ENCODE measurements at places on chromosomes 4 and X. TPM values are rescaled to one million over a fixed set of nuclear protein-coding genes. Genes with fewer than 3 reads are reported as not detected.

The PPP4R3C gene
- not detected for total RNA-seq

The RAB33A gene
- total RNA-seq: 0.32 TPM

The CXCL10 gene
- not detected for total RNA-seq

The SLC25A4 gene
- total RNA-seq: 2,233 TPM

The CTAG1A gene
- total RNA-seq: not detected

DNA sequence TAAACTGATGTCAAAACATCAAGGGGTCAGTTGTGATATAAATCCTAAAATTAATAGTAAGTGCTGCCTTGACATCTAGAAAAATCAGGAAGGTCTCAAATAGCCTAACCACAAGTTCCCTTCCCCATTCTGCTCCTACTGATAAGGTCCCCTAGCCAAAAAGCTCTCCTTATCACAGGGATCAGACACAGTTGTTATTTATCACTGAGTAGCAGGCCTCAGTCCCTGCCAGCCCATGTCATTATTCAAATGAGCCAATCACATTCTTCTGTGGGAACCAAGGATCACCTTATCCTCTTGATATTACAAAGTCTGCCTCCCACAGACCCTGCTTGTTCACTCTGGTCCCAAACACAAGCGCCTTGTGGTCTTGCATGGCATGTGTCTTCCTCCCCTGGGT, 23.3 kb upstream of the TMEM255A start:
- DNase-seq: no peak

GRCh38 chr4:20428436-20429160, 176.9 kb downstream of the SLIT2 start:
- DNase-seq: no peak

GRCh38 chr4:26319949-26320537, 771 bp upstream of the RBPJ start:
- peak; percentile 74 for DNase-seq

DNA sequence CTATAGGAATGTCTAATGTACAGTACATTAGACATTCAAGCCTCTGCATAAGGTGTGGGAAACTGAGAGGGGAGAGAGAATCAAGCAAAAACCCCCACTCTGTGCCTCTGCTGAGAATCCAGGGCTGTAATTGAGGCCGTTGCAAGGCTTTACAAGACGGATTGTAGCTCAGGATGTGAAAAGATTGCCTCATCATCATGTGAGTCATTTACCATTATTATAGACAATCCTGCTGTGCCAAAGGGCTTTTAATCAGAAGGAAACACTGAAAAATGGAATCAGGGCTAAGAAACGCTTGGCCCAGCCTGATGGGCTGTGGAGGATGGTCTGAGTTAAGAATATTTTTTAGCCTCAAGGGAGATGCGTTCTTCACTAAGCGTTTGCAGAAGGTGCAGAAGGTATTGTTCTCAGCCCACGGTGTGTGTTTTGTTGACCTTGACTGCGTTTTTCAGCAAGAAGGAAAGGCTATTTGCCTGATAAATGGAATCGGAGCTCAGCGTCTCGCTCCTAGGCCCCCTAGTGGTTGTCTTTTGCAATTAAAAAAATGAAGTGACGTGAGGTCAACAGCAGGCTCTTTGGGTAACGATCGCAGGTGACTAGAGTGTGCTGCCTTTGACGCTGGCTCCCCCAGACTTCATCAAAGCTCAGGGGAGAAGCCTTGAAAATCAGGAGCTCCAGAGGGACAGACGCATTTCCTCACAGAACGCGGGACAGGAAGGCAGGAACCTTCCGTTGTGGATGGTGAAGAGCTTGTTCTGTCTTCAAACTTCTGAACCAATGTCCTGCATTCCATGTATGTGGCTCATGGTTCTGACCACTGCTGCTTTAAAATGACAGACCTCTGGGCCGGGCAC, 18.1 kb upstream of the CHRNA9 start:
- DNase-seq: no peak

GRCh38 chr4:13329963-13330362, 154.2 kb downstream of the RAB28 start:
- no peak for DNase-seq

DNA sequence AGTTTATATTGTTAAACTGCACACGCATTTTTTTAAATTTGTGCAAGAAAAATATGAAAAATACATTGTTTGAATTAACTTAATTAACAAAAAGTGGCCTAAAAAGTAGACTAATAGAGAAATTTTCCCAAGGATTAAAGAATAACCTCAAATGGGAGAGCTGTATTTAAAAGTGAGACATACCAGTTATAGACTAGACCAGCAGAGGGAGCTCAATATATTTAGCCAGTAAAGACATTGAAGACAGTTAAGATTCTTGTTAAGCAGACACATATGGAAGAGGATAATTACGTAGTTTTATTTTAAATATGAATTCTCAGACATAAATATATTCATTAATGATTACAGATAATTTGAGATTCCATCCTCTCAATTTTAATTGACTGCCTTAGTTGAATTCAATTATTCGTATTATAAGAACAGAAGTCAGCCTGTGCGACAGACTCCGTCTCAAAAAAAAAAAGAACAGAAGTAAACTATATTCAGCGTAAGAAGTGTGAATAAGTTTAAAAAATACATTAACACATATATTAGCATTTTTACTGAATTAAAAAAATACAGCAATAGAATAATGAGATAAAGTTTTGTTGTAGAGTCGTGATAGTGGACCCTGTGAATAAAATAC, 64.8 kb downstream of the GLRA3 start:
- DNase-seq: no peak

DNA sequence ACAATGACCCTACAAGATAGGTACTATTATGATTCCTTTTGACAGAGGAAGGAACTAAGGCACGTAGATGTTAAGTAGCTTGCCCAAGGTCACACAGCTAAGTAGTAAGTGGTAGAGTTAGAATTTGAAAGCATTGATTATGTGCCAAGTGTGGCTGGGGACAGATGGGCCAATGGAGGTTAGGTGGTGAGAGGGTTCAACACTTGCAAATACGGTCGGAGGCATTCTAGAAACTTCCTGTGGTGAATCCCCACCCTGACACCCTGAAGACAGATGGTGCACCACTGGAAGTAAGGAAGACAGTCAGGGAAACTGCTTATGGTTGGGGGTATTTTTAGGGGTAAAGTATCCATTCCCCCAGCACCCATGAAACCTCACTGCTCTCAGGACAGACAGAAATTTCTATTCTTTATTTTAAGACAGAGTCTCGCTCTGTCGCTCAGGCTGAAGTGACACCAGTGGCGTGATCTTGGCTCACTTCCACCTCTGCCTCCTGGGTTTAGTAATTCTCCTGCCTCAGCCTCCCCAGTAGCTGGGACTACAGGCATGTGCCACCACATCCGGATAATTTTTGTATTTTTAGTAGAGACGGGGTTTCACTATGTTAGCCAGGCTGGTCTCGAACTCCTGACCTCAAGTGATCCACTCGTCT, 142.5 kb downstream of the RASL11B start:
- no peak for DNase-seq

- no peak for DNase-seq
Observed at GRCh38 chr4:15929540-15929939, 9.0 kb downstream of the FGFBP1 start.

GRCh38 chr4:127007305-127007704, 625.5 kb upstream of the INTU start:
- DNase-seq: no peak

- DNase-seq: no peak
Observed at GRCh38 chr4:119211867-119212233, 663 bp upstream of the USP53 start.

GRCh38 chr4:166519774-166520173, 646.7 kb downstream of the TLL1 start:
- no peak for DNase-seq

GRCh38 chrX:71053217-71053621, 14.9 kb downstream of the SNX12 start:
- no peak for DNase-seq

DNA sequence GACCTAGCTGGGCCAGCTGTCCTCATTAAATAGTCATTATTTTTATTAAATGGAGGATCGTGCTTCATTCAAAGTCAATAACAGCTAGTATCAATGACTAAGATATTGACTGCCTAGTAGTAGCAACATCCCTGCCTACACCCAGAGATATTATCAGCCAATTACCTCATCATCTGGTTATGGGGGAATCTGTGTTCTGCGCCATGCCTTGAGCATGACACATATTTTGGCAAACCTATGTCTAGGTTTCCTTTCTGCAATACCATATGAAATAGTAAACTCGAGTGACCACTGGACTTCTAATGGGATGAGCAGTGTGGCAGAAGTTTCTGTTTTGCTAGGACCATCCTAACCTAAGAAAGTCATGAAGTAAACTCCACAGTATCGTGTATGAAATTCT, 50.0 kb upstream of the AADAT start:
- no peak for DNase-seq

- DNase-seq: no peak
Observed at GRCh38 chr4:52241916-52242315, 190.8 kb downstream of the SPATA18 start.

DNA sequence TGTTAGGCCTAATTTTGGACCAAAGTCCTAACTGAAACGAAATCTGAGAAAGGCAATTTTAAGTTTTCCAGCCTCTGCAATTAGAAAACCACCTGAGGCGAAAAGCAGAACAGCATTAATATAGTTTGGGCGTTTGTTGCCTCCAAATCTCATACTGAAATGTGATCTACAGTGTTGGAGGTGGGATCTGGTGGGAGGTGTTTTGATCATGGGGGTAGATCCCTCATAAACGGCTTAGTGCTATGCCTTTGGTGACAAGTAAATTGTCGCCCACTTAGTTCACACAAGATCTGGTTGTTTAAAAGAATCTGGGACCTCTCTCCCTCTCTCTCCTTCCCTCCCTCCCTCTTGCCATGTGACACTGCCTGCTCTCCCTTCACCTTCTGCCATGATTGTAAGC, 5.7 kb downstream of the FAM241A start:
- no peak for DNase-seq

GRCh38 chr4:102764901-102765300, 4.1 kb upstream of the MANBA start:
- DNase-seq: no peak
